ENCODE measurements at places on chromosomes 4 and X.

GRCh38 chr4:170979736-170980135, 833.5 kb upstream of the GALNTL6 start:
- no peak for DNase-seq

DNA sequence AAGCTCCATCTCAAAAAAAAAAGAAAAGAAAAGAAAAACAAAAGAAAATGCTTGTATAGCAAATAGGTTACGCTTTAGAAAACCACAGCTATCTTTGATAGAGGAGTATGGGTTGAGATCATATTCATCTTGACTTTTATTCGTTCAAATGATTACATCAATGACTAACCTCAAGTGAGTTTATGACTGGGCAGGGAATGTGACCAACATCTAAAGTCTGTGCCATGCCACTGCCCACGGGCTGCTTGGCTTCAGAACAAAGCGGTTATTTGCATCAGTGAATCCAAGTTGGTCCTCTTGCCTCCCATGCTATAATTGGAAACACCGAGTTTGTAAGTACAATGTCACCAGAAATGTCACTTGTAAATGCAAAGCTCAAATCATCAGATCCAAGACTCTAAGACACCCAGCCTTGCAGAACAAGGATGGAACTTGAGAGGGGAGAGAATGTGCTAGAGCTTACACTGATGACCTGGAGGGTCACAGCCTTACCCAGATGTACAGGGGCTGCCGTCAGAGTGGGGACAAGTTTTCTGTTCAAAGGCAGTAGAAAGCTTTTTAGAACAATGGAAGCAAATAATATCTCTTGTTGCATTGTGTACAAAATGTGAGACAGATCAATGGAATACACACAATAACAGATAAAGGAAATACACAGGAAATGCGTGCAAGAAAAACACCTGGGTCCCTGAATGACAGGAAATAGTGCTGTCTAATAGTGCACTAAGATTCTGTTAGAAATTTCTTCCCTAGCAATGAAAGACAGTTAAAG, 8.4 kb upstream of the OPN1LW start:
- DNase-seq: no peak

GRCh38 chr4:80610199-80610598, 274.7 kb downstream of the CFAP299 start:
- DNase-seq: no peak

GRCh38 chr4:33494150-33494549, 2750.2 kb downstream of the ARAP2 start:
- no peak for DNase-seq

DNA sequence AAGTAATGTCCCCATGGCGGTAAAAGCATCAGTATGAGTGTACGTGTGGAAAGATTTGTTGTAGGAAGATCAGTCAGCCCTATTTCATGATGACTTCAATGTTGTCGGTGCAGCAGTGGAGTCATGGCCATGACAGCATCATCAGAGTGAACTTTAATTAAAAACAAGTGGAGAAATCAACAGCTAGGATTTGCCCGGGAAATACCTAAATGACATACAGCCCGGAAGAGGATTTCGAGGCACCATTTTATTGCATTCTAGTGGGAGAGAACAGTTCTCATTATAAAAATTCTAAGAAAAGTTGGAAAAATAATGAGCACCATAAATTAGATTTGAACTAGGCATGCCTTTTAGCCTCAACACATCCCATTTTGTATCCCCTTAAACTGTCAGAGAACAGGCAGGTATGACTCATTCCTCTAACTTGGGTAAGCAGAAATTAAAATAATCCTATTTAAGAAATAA, 170.1 kb downstream of the SHROOM3 start:
- DNase-seq: no peak

DNA sequence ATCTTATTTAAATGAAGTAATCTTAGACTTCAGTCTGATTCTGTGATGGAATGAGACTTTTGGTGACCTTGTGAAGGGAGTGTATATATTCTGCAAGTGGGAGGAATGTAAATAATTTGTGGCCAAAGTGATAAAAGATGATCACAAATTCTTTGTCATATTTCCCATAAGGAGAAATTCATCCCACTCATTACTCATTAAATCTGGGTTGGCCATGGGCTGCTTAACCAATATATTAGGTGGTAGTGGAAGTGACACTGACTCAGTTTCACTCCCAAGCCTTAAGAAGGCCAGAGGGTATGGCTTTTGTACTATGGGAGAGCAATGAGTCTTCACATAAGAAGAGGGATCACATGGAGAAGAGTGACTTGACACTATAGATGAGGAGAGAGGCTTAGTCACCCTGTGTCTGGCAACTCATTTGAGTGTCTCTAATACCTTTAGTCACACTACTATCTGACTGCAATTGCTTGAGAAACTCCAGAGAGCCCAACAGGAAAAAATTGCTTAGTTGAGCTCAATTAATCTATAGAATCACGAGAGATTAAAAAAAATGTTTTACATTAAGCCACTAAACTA, 408.2 kb upstream of the PITX2 start:
- no peak for DNase-seq

DNA sequence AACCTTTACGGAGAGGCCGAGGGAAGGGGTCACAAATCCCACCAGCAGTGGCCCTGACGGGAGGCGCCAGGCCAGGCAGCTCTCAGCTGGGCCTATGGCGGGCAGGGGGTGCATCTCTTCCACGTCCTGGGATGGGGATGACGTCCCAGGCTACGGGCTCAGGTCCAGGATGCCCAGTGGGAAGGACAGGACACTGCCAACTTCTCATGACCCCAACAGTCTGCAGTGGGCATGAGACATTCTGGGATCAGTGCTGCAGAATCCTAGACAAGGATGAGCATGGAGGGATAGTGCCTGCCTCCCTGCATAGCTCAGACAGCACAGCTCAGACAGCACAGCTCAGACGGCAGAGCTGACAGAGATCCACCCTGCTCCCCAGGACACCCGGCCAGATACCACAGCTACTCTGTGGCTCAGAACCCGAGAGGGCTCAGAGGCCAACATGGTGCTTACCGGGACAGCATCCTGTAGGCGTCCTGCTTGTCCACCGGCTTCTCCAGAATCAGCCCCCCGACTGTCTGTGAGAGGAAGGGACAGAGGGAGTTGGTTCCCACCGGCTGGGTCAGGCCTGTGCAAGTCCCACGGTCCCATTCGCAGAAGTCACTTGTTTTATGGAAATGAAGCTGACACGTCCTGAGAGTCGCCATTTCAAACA, 17.3 kb downstream of the ASMTL start:
- no peak for DNase-seq

DNA sequence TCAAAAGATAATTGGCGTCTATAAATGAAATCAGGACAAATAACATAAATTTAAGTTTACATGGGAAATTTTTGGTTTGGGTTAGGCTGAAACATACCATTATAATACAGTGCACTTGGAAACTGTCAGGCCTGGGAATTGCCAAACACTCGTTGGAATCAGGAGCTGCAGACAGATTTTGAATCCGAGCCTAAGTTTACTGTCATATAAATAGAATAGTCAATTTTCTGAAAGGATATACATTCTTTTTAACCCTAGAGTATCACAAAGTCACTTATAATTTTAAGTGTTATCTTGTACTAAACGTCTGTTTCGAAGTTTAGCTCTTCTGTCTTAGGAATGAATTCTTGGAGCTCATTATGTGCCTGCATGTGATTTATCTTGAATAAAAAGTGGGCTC, 234.1 kb downstream of the VEGFC start:
- DNase-seq: no peak

- no peak for DNase-seq
These were observed 65.4 kb downstream of the SPRY1 start for GRCh38 chr4:123462007-123462406.

- DNase-seq: no peak
These were observed 28.8 kb downstream of the ATXN3L start for GRCh38 chrX:13290891-13291614.

- no peak for DNase-seq
These were observed 2.7 kb downstream of the GJB1 start for GRCh38 chrX:71225676-71226075.

- no peak for DNase-seq
These were observed 122.8 kb upstream of the NOCT start for GRCh38 chr4:138892483-138893407.

GRCh38 chrX:68851082-68851481, 22.3 kb downstream of the EFNB1 start:
- DNase-seq: no peak

GRCh38 chr4:27293831-27294230, 433.2 kb downstream of the STIM2 start:
- no peak for DNase-seq

GRCh38 chr4:25253071-25253445, 19.2 kb downstream of the PI4K2B start:
- no peak for DNase-seq

GRCh38 chr4:2041239-2042130, 17.6 kb upstream of the NAT8L start:
- no peak for DNase-seq

GRCh38 chr4:109649872-109650271, 53.4 kb downstream of the CASP6 start:
- DNase-seq: no peak

GRCh38 chrX:68363984-68364383, 69.3 kb downstream of the OPHN1 start:
- DNase-seq: no peak

GRCh38 chrX:138886769-138887168, 175.3 kb upstream of the FGF13 start:
- no peak for DNase-seq

DNA sequence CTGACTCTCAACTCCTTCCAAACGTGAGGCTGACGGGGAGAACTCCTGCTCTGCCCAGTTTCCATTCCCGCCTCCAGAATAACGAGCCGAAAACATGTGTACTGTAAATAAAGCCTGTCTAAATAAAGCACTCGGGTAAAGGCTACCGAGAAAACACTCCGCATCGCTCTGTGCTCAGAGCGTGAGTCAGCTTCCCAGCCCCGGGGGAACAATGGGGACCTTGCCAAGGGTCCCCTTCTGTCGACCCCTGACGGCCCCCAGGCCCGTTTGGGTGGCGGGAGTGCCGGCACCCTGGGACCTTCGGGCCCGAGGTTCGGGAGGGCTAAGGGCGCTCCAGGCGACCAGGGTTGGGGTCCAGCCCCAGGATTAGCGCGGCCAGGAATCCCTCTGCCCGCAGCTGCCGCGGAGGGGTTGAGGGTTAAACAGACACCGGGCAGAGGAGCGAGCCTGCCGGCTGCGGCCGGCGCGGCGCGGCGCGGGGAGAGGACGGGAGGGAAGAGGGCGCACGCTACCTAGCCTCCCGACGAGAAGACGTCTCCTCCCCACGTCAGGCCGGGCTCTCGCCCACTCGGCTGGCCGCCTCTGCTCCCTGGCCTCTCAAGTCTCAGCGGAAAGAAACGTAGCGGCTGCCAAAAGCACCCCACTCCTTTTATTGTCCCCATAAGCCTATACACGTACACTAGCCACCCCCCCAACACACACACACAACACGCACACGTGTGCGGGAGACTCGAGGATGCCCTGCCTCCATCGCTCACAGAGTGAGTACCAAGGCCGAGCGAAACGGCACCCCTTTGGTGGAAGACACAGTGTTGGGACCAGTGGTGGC, 85.5 kb downstream of the BCOR start:
- DNase-seq: no peak

DNA sequence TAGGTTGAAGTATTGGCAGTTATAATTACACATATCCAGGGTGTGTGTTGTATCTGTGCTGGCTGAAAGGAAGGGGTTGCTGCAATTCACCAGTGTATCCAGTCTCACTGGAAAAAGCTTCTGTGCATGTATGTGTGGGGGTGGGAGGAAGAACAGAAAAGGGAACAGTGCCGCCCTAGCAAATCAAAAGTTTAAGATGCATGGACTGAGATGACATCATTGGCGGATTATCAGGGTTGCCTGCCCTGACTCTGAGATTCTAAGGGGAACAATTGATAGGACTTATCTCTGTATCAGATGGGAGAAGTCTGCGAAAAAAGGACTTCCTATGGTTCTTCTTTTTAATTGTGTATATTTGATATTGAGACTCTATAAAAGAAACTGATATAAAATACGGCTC, 3.5 kb downstream of the SLC25A43 start:
- DNase-seq: no peak

- no peak for DNase-seq
These were observed 437.5 kb upstream of the BOD1L1 start for GRCh38 chr4:14064984-14065383.

DNA sequence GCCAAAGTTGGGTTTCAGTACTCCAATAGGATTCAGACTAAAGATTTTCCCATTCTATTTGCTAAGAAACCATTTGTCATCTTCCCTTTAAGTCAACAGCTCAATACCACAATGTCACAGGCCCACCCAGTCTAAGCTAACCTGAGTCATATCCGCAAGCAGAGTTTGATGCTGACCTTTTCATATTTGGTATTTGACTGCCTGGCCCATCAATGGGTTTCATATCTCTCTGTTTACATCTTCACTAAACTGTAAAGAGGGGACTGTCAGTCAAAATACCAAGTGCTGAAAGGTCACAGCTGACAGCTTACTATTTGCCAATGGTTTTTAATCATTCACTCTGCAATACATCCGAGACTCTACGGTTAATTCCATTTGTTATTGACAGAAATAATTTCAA, 707.5 kb upstream of the ACTRT1 start:
- no peak for DNase-seq

GRCh38 chrX:58025979-58026378, 115.7 kb upstream of the ZXDA start:
- DNase-seq: peak; percentile 21

DNA sequence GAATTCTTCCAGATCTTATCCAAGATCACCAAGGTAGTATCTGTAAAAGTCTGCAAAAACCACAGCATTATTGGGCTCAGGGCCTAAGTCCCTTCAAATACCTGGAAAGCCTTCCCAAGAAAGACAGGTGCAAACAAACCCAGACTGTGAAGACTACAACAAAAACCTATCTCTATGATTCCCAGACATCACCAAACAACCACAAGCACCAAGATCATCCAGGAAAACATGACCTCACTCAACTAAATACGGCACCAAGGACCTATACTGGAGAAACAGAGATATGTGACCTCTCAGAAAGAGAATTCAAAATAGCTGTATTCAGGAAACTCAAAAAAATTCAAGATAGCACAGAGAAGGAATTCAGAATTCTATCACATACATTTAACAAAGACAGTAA, 15.3 kb downstream of the TCEAL1 start:
- no peak for DNase-seq

GRCh38 chrX:41087201-41087600, 2.0 kb downstream of the USP9X start:
- DNase-seq: no peak

DNA sequence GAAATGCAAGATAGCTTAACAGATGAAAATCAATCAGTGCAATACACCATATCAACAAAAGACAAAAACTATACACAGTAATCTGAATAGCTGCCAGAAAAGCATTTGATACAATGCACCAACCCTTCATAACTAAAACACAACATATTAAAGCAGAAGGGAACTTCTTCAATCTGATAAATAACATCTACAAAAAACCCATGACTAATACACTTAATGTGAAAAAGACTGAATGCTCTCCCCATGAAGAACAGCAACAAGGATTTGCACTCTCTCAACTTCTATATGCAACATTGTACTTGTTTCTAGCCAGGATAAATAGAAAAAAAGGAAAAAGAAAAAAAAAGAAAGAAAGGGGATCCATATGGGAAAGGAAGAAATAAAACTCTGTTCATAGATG, 139.7 kb downstream of the RBM47 start:
- DNase-seq: no peak

GRCh38 chr4:166827167-166827566, 407.1 kb downstream of the SPOCK3 start:
- no peak for DNase-seq

- no peak for DNase-seq
These were observed 47.3 kb downstream of the PJA1 start for GRCh38 chrX:69117876-69118526.
